ENCODE measurements at places on chromosomes 12 and 14.

GRCh38 chr12:68913682-68914081 lies 19.3 kb downstream of the CPM start:
- DNase-seq, result no peak

- DNase-seq, result no peak
Observed at GRCh38 chr14:62957562-62957961, 87.7 kb downstream of the KCNH5 start.

DNA sequence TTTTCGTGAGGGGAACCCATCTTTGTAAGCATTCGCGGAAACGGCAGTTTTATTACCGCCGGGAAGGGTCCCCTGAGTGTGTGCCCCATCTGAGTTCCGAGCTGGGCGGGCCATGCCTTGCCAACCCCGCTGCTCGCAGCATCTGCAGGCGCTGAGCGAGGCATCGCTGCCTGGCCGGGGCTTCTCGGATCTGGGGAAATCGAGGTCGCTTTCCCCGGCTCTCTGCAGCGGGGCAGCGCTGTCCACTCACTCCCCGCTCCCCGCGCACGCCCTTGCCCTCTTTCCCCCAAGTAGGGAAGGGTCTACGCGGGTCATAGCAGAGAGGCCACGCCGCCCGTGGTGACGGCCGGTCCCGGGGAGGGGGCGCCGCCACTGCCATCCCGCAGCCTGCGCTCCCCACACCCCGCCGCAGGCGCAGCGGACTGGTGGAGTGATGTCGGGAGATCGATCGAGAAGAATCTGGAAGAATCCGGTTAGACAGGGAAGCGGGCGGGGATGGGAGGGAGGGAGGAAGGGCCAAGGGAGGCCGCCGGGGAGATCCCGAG lies 507 bp upstream of the FKBP4 start:
- DNase-seq, result no peak

DNA sequence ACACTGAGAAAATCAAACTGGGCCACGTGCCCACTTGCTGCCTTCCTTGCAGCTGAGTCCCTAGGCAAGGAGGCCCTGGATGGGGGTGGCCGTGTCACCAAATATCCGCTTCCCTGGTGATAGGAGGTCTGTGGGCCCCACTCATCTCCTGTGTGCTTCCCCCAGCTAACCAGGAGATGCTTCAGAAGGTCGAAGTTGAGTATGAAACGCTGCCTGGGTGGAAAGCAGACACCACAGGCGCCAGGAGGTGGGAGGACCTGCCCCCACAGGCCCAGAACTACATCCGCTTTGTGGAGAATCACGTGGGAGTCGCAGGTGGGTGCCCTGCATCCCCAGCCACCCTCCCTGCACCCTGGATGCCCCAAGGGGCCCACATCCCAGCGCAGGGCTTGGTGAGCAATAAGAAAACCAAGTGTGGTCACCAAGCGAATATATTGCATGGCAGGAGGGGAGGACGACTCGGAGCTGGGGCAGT lies 6.8 kb upstream of the SIVA1 start:
- DNase-seq, result no peak

- DNase-seq, result no peak
Observed at GRCh38 chr12:107780298-107780697, 5.8 kb downstream of the ASCL4 start.
